Bladder microvascular endothelial cell (primary cell): ENCODE measurements at places on chromosomes 2 and 18. TPM values are rescaled to one million over a fixed set of nuclear protein-coding genes. Genes with fewer than 3 reads are reported as not detected.

FAM110C gene
- 0.13 TPM in 1 of 2 replicates, not detected in the other for total RNA-seq

SMYD5 gene
- 11.0 and 17.9 TPM in 2 replicates for total RNA-seq

CDK15 gene
- not detected in 2 replicates for total RNA-seq

C2orf80 gene
- not detected in 2 replicates for total RNA-seq

CCBE1 gene
- total RNA-seq, result 0.49 and 1.2 TPM in 2 replicates

CCL20 gene
- 0.49 and 5.5 TPM in 2 replicates for total RNA-seq

CD8B2 gene
- not detected in 2 replicates for total RNA-seq
